NCI-H1930 (cell line): ENCODE measurements at places on chromosomes 16 and 17.
A peak's percentile ranks its signal among the peaks of the same experiment; 100 is the strongest.

DNA sequence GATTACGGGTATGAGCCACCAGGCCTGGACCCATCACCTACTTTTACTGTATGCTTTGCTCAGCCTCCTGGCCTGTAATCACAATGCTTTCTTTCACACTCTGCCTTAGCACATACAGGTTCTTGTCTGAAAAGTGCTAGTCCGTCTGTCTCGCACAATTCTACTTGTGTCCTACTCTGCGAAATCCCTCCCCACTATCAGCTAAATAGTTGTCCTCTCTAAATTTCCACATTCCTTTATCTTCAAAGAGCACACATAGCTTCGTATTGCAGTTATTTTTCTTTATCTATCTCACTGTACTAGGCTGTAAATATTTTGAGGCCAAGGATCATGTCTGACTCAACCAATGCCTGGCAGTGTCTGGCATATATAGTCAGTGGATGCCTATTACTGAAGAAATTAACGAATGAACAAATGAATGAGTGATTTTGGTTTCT, 38.5 kb upstream of the ETV4 start:
- DNase-seq, result no peak

- DNase-seq, result no peak
Measured at GRCh38 chr16:53085931-53086421, 31.2 kb downstream of the CHD9 start.

DNA sequence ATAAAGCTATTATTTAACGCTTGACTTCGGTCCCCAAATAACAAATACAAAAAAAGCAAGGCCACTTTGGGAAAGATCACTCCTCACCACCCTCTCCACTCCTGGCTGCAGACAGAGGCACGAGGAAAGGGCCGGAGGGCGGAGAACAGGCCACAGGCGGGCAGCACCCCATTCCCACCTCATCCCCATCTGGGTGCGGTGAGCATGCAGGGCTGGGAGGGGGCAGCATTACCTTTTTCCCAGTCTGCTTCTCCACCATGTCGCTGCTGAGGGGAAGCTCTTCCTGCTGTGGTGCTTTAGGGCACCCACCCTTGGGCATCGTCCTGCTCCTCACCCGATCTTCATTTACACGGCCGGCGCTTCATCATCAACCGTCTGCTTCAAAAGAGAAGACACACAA, 99.2 kb downstream of the ZNF778 start:
- DNase-seq, result no peak

- no peak for DNase-seq
Measured at GRCh38 chr17:81431545-81432482, 36.6 kb downstream of the BAHCC1 start.

GRCh38 chr16:5841974-5842373, 744.4 kb upstream of the EEF2KMT start:
- no peak for DNase-seq

GRCh38 chr17:40622509-40622928, 25.1 kb downstream of the SMARCE1 start:
- no peak for DNase-seq

DNA sequence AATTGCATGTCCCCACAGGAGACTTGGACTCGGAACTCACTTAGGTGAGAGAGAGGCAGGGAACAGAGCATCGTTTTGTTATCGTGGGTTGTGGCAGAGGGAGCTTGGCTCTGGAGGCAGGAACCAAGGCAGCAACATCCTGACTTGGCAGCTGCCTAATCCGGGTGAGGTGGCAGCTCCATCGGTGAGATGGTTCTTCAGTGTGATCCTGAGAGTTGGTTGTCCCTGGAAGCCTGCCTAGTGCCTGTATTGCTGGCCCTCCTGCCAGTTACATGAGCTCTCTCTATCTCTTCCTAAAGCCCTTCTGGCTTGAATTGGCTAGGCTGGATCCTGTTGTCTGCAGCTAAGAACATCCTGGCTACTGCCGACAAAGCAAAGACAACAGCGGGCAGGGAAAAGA, 19.9 kb upstream of the SEC14L1 start:
- DNase-seq, result no peak

GRCh38 chr16:49757559-49758069, 98.3 kb downstream of the ZNF423 start:
- DNase-seq, result no peak

GRCh38 chr17:61852857-61853256, 10.5 kb downstream of the BRIP1 start:
- DNase-seq, result no peak

GRCh38 chr16:87068762-87069150, 248.4 kb downstream of the C16orf95 start:
- DNase-seq, result no peak

DNA sequence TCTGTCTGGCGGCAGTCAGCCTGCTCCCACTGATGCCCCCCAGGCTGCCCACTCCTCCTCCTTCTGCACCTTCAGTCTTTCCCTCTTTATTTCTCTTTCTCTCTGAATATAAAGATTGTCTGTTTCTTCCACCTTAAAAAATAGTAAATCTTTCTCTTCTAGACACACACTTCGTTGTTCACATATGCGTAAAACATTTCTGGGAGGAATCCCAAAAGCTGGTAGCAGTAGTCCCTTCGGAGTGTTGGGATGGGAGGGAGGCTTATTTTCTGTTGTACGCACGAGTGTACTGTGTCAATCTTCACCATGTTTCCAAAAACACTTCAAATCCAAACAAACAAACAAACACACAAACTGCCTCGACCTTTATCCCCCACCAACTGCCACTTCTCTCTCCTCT, 9.9 kb downstream of the OSBPL7 start:
- DNase-seq, result no peak

DNA sequence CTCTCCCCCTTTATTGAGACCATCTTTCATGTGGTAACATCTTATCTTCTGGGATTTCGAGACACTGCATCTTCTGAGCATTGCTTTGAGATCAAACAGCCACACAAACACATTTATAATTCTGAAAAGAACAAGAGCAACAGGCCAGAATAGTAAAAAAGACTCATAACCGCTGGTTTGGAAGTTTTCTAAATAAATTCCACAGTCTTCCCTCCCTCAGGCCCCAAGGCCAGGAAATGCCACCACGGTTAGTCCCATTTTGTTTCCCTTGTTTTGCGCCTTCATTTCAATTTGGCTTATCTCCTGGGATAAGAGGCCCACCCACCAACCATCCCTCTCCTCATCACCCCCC, 25.3 kb downstream of the LITAF start:
- DNase-seq, result no peak

- DNase-seq, result no peak
Measured at GRCh38 chr17:44038604-44039011, 23.8 kb upstream of the TMEM101 start.

GRCh38 chr16:77946823-77947222, 75.5 kb upstream of the CLEC3A start:
- DNase-seq, result no peak

- DNase-seq, result no peak
Measured at GRCh38 chr16:66247516-66248481, 118.7 kb upstream of the CDH5 start.

DNA sequence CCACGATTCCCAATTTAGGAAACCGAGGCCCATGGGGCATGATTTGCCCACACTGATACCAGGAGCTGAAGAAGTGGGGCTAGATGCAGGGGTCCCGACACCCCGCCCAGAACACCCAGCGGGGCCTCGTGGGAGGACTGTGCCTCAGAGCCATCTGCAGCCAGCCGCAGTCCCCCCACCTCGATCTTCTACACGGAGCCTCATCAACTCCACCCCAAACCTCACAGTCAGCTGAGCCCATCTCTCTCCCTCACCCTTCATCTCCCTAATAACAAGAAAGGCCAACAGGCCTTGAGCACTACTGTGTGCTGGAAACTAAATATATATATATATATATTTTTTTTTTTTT, 4.2 kb downstream of the ITGAE start:
- no peak for DNase-seq

DNA sequence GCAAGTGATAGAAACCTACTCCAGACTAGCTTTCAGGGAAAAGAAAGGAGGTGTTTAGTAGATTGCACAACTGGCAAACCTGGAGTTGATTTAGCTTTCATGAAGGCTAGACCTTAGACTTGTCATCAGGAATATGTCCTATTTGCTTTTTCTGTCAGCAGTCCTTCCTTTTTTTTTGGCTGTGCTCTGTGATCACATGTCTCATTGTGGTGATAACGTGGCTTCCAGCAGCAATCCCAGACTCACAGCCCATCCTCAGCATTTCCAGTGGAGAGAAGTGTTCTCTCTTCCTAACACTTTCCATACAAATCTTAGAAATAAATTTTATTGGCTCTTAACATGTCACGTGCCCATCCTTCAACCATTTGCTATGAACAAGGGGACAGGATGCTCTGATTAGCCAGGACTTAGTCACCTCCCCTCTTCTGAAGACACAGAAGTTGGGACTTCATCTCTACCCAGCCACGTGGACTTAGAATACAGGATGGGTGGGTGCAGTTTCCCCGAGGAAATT, 74.7 kb downstream of the CDH13 start:
- DNase-seq, result no peak

DNA sequence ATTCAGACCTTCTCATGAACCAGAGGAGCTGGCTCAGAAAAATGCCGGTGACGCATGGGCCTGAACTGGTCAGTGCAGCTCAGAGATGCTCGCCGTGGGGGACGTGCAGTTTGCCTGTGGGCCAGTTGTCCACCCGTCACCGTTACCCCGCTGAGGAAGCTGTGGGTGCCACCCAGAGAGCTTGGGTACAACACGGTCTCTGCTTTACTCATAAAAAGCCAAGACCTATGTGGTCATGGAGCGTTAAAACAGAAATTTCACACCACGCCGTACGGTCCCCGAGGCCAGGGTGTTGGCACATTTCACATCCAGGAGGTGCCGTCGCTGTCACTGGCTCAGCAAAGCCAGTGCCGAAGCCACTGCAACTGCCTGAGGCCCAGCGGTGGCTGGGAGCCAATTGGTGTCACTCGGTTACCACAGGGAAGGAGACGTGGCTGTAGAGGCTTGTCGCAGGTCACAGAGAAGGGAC, 120.9 kb downstream of the METRNL start:
- DNase-seq, result no peak

- no peak for DNase-seq
Measured at GRCh38 chr16:81275064-81275532, 36.6 kb downstream of the BCO1 start.

DNA sequence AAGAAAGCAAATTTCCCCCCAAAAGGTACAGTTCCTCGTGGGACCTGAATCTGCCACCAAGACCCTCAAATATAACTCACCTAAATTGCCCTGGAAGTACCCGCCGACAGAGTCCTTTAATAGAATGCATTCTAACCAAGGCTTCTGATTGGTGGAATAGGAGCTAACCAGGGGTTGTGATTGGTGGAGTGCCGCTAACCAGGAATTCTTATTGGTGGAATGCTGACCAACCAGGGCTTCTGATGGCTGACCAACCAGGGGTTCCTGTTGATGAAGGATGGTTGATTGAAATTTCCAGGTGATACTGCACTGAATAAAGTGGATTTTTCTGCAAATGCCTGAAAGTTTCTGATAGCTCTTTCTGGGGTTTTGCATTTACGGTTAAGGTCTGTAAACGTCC, 6.5 kb downstream of the TFAP4 start:
- no peak for DNase-seq

DNA sequence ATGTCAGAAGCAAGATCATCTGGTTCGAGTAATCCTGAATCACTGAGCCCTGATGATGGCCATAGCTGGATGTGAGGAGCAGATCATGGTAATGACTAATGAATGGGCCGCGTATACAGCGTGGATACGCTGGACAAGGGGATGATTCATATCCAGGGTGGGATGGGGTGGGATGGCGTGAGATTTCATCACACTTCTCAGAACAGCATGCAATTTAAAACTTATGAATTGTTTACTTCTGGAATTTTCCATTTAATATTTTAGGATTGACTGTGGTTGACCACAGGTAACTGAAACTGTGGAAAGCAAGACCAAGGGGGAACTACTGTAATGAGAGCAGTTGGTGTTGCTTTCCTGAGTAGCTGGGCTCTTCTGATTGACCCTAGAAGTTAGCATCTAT, 225.5 kb downstream of the STX8 start:
- no peak for DNase-seq

DNA sequence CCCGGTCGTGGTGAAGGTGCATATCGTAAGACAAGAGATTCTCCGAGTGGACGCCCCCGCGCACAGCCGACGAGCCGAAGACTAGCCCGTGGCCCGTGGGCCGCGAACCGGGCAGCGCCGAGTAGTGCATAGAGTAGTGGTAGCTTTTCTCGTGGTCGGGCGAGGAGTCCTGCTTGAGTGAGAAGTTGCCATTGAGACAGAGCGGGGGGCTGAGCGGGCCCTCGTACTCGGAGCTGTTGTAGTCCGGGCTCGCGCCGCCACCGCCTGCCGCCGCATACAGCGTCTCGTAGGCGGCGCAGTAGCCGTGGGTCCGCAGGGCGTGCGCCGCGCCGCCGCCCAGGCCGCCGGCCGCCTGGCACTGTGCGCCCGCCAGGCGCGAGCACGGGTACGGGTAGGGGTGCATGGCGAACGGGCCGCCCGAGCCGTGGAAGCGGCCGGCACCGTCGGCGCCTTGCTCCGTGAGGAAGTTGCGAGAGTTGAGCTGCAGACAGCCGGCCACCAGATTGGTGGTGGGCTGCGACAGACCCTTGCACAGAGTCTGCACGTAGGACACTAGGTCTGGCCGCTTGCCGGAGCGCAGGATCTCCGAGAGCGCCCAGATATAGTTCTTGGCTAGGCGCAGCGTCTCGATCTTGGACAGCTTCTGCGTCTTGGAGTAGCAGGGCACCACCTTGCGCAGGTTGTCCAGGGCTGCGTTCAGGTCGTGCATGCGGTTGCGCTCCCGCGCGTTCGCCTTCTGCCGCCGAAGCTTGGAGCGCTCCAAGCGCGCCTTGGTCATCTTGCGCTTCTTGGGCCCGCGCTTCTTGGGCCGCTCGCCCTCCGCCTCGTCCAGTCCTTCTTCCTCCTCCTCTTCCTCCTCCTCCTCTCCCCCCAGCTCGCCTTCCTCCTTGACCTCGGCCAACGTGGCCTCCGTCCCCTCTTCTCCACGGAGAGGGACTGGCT, 2.0 kb downstream of the NEUROD2 start:
- peak; percentile 36 for DNase-seq

DNA sequence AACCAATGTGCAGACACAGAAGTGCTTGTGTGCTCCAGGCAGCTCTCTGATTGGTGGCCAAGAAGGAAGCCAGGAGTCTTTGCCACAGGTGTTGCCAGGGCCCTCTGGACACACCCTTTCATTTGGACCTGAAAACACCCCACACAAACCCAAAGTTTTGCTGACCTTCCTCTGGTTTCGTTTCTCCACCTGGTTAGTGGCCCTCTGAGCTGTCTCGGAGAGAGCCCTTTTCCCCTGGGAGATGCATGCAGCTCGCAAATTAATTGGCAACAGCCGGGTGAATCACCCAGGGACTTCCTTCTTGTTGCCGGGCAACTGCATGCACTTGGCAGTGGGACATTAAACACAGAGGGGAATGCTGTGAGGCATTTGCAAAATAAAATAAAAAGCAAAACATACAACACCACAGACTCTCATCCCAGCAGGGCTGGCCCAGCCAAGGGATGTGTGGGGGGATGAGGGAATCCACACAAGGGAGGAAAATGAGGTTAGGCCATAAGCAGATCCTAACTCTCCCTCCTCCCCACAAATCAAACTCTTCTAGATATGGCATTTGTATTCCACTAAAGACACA, 286.6 kb downstream of the SOX9 start:
- peak; percentile 49 for DNase-seq

- DNase-seq, result no peak
Measured at GRCh38 chr17:2925011-2925410, 128.8 kb downstream of the RAP1GAP2 start.

- DNase-seq, result no peak
Measured at GRCh38 chr17:28443901-28444638, 29.4 kb upstream of the SLC13A2 start.

GRCh38 chr17:29129731-29130130, 50.5 kb downstream of the MYO18A start:
- DNase-seq, result no peak
